ELF-1 (cell line): ENCODE measurements at places on chromosomes 11 and 22.

DNA sequence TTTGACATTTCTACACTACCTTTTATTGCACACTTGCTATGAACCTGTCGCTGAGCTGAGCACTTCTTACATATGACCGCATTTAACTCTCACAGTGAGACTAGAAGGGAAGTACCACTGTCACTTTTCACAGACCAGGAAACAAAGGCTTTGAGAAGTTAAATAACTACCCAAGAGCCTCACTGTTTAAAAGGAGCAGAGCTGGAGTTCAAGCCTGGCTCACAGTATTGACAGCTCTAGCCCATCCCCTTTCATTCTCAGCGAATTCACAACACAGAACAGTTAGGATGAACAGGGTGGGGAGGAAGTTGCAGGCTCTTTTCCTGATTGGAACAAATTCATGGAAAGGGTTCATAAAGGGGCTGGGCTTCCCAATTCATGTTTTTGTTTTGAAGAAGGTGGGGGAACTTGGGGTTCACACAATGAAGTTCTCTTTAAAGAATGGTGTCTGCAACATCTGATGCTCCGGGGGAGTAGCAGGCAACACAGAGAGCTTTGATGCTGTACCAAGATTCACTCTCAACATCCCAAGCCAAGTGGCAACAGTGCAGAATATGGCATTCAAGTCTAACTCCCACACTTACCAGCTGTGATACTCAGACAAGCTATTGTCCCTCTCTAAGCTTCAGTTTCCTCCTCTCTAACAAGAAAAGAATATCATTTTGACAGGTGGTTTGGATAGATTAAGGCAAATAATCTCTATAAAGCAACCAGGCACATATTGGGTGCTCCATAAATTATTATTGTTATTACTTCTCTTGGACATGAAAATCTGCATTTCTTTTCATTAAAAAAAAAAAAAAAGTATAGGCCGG, 17.2 kb downstream of the SCGB1A1 start:
- DNase-seq, result no peak

DNA sequence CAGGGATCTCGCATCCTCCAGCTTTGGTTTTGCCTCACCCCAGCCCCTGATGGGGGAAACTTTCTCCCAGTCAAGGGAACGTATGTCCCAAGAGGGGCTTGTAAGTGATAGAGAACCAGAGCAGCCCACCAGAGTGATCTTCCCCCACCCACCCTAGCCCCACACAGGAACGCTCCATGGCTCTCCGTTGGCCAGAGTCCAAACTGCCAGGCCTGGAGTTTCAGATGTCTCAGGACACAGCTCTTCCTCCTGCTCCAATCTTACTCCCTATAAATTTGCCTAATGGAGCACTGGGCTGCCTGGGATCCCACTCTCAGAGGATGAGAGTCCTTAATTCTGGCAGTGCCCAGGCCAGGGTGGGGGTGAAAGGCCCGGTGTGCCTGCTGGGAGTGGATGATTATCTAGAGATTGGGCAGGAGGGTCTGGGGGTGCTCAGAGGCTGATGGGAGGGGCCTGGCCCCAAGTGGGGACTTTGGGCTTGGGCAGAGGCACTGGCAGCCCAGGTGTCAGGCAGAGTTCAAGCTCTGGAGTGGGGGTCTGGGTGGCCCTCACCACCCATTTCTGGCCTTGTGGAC, 79.9 kb downstream of the WNT7B start:
- DNase-seq, result no peak

DNA sequence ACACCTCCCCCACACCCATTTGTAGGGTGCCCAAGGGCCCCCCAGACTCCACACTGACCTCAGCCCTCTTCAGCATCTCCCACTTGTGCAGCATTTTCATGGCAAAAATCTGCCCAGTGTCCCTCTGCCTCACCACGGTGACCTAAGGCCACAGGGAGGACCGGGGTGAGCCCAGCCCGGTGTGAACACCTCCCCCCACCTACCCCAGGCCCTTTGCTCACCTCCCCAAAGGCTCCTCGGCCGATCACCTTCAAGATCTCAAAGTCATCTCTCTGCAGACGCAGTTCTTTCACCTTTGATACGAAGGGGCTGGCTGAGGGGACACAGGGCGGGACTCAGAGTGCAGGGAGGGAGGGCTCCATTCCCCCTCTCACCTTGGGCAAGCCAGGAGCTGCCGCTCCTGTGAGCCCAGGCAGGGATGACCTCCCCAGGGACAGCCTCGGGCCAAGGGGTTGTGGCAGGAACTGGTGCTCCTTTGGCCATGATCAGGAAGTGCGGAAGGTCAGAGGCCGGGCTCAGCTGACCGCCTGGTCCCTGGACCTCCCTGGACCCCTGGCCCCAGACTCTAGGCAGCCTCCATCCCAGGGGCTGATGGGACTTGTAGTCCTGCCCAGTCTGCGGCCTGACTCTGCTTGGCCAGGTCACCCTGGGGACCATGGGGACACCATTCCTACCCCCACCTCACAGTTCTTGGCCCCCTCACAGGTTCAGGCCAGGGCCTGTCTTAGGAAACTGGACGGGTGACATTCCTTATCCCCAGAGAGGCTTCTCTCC, 2.7 kb downstream of the CDC42BPG start:
- no peak for DNase-seq

DNA sequence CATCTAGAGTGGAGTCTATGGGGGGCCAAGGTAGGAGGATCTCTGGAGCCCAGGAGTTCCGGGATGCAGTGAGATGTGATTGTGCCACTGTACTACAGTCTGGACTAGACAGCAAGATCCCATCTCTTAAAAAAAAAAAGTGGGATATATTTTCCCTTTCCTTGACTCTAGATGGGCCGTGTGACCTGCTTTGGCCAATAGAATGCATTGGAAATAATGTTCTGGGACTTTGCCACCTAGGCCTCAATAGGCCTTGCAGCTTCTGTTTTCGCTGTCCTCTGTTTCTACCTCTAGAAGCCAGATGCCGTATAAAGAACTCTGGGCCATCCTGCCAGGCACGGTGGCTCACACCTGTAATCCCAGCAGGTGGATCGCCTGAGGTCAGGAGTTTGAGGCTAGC, 3.6 kb downstream of the C11orf86 start:
- DNase-seq, result no peak

DNA sequence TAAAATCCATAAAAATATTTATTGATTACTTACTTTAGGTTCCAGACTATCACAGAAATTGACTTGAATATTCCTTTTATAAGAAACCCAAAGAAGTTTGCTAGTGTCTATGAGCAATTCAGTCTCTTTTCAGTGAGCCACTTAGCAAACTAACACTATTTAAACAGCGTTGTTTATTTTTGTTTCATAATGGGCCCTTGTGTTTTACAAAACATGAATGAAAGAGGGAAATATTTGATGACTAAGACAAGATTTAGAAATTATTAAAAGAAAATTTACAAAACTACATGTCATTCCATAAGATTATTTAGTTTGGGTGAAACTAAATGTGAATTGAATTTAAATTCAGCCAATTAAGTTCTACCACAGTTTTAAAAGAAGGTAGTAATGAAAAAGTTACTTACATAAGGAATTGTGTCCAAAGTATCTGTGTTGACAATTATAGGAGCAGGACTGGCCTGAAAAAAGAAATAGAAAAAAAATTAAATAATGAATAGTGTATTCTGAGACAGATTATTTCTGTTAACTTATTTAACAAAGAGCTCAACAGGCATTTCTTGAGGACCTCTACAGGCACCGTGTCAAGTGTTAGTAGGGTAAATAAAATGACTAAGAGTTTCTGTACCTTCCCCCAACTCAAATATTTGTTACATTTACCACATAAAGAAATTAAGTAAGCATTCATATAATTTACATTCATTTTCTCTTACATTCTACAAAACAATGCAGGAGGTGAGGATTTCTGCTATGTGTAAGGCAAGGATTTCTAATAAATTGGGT, 964.9 kb upstream of the CCDC90B start:
- no peak for DNase-seq

DNA sequence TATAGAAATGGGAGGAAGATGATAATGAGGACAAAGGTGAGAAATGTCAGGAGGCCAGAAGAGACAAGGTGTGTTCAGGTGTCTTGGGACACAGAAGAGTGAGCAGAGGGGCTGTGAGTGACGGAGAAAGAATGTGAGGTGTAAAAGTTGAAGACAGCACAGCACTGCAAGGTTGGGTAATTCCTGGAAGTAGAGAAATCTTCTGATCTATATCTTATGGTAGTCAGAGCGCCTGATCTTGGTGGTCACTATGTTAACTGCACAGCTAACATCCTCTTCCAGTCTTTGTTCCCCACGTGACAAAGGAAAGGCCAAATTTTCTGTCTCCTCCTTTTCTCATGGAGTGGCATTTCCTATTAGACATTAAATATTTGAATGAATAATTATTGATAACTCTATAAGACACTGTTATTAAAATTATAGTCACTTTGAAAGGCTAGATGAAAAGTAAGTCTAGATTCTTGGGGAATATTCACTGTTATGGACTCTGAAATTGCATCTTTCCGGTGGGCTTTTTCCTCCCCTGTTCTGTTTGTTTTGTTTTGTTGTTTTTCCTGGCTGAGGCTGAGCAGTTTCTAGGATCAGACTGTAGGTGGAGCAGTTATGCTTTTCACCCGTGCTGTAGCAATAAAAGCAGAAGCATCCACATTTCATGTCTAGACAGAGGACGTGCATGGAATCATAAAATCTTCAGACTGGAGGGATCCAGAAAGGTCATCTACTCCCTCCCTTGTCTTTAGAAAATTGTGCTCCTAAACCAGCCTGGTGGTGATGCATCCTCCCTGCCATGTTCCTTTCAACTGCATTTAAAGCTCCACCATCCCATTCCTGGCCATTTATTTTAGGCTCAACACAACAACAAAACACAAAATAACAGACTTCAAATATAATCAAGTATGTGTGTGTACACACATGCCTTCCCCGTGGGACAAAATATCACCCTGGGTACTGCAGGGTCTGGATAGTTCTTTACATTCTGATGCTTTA, 26.6 kb downstream of the SC5D start:
- peak; percentile 45 for DNase-seq

- no peak for DNase-seq
These were observed at the start of gene MS4A4E for GRCh38 chr11:60242740-60243239. Gene MS4A4E, minus strand, starts transcription at chr11:60243137. Its CDS starts 13,082 bp downstream, at chr11:60230055.

DNA sequence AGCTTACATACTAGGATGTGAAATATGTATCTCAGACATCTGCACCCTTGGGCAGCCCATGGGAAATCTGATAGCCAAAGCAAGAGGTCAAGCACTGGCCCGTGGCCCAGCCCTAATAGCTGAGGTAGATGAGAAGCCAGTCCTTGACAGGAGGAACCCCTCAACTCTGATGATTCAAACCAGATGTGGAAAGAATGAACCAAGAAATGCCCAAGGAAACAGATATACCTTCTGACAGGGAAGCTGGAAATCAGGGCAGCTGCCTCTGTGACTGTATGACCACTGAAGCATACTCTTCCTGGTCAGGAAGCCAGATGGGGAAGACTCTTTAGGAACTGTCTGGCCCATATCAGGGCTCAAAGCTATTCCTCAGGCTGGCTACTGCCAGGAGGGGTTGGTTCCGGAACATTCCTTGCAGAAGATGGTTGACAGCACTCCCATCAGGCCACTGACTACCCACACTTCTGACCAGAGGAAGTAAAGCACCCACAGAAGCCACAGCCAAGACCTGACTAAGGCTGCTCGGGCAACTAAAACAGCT, 124.2 kb downstream of the SWAP70 start:
- DNase-seq, result no peak

GRCh38 chr22:29157759-29158535, 47.7 kb upstream of the EMID1 start:
- DNase-seq, result no peak

GRCh38 chr11:10477690-10478046, 22.6 kb downstream of the AMPD3 start:
- DNase-seq, result no peak

DNA sequence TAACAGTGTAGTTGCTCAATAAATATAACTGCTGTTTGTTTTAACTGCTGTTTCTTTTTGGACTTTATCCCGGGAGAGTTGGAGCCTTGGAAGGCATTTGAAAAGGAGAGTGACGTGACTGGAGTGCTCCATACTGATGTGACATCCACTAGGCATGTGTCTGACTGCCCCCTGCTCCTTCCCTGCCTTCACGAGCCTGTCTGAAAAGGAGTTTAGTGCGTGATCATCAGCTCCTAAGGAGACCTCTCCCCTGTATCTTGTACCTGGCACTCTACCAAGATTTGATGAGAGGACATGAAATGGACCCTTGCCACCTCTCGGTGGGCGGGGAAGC, 22.9 kb downstream of the ZBTB16 start:
- DNase-seq, result no peak

- DNase-seq, result no peak
These were observed 24.5 kb downstream of the ST14 start for GRCh38 chr11:130183878-130184610.

DNA sequence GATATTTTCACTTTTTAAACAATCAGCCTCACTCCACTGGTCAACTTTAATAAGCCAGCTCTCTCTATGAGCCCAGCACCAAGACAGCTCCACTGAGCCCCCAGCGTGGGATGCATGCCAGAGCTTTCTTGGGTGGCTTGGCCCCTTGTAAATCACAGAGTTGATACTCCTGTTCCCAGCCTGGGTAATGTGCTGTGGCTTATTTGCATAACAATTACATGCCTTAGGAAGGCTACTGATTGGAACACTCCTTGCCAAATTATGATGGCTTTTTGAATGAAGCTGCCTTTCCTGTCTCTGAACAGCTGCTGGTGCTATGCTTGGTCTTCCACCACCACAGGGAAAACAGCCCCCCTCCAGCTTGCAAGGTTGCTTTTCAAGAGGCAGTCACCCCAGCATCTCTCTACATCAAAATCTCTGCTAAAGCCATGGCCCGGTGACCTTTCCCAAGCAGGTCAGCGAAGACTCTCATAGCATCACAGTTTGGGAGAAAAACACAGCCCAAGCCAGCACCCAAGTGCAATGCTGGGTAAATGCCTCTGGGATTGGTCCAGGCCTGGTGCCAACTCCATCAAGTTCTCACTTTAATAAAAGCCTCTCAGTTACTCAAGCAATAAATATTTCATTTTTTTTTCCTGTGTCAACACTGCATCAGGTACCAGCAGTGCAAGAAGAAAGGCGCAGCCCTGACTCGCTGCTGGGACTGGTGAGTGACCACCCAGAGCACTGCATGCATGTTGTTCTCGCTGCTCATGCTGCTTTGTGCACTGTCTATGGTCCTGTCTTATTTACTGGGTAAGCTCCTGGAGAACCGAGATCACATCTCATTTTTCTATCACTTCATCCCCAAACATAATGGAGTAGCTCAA, 549.3 kb downstream of the OPCML start:
- DNase-seq, result peak; percentile 21

GRCh38 chr11:46402957-46403902, 11.7 kb upstream of the CHRM4 start:
- no peak for DNase-seq

- DNase-seq, result no peak
These were observed 129.5 kb upstream of the OPCML start for GRCh38 chr11:133661846-133662245.

DNA sequence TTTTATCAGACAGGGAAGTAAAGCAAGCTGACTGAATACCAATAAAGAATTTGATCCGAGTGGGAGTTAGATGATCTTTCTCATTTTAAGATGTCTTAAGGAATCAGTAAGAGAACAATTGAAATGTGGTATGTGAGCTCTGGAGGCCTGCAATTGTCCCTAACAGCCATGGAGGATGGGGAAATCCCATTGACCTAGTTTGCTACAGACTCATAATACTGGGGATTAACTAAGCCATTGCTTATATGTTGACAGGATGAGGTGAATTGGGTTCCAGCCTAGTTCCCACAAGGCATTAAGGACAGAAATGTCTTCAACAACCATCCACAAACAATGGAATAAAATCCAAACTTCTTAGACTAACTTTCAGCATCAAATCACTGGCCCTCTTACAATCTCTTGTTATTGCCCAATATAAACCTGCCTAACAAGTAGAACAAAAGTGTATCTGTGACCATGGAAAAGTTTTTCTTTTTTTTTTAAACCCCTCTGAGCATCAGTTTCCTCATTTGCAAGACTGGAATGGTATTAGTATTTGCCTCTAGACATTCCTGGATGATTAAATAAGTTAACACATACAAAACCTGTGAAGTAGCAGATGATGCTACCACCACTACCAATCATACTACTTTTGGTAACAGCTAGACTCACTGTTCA, 773.2 kb downstream of the DLG2 start:
- no peak for DNase-seq
